NAMALWA (cell line): ENCODE measurements at places on chromosomes 4 and X.

GRCh38 chr4:185307136-185307950, 88.4 kb downstream of the LRP2BP start:
- no peak for DNase-seq

DNA sequence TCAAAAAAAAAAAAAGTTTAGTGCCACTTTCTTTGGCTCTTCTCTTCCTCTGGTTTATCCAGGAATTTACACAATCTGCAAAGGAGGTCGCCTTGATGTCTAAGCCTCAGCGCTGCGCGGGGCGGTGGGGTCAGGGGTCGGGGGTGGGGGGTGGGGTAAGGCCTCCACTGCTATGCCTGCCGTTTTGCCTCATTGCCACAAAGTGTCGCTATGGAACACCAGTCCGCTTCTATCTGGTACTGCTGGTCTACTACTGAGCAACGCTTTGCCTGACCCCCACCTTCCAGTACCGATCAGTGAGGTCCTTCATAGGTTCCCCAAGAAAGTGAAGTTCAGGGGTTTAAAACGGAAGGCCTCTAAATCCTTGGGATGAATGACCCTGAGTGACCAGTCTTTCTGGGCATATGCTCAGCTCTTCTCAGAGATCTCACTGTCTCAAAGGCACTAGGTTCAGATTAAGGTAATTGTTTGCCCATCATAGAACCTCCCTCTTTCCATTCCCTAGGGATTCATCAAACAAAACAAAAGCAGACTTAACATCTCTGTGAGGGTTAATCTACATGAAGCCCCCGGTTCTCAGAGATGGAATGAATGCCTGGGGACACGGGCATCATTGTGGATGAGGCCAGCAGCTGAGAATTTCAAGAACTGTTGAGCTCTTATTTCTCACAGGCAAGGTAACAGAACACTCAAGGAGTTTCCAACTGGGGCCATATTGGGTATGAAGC, 16.9 kb upstream of the TSR2 start:
- no peak for DNase-seq

DNA sequence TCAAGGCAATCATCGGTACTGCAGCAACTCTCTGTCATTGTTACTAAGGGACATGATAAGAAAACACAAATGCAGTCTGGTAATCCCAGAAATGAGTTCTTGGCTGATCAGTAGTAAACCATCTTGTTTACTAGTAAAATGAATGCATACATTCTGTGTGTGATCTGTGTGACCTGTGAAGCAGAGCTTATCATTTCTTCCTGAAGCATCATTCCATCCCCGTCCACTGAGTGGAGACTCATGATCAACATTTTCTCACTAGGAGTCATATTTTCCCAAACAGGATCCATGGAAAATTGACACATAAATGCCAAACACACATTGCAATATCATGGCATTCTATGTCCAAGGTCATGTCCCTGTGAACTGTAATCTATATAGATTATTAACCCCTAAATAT, 226.1 kb downstream of the ANKRD50 start:
- no peak for DNase-seq

DNA sequence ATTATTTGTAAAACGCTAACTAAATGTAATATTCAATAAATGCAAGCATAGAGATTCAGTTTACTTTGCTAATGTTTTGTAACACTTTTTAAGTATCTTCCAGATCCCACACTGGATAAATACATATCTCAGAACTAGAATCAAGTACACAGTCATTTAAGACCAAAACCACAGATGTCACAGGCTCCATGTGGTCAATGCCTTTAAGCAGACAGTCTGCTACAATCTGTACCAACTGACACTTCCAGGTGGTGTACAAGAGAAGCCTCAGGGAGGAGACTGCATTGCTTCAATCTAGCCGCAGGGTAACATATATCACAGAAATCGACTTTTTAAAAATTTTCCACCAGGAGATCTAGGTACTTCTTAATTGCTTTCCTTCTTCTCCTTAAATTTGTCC, 229.6 kb upstream of the DIAPH2 start:
- no peak for DNase-seq

DNA sequence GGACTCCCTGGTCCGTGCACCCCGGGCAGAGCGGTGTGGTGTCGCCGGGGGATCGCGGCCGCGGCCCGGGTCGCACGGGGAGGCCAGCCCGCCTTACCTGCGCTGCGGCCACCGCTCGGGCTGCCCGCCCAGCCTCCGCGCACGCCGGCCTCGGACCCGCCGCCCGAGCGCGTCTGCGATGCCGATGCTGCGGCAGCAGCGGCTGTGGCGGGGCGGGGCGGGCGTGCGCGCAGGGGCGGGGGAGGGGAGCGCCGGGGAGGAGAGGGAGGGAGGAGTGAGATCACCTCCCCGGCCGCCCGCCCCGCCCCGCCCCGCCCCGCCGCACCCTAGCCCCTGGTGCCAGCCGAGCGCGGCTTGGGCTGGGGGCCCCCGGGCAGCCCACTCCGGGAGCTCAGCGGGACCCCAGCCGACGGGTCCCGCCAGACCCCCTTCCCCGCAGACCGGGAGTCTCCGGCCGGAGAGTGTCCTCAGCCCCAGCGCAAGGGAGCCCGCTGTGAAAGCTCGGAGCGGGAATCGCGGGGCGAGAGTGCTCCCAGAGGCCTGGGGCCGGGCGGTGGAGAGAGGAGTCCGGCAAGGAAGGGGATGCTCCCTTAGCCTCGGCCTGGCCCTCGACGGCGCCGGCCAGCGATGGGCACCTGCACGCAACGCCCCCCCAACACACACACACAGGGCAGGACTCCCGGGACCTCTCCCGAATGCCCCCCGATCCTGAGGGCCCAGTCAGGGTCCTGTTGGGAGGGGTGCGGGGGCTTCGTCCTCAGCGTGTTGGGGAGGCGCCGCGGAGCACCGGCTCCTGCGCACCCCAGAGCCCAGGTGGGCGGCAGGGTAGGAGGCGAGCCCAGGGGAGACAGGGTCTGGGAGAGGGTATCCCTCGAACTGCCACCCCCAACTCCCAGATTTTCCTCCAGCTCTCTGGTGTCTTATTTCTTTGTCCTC, at the start of gene L1CAM:
Gene L1CAM (minus strand): TSS at position 206 of the 936 bp plus-strand sequence. CDS start 10,337 bp downstream, outside the sequence.
- DNase-seq = no peak

GRCh38 chr4:155392481-155393184, 15.9 kb upstream of the MAP9 start:
- no peak for DNase-seq

DNA sequence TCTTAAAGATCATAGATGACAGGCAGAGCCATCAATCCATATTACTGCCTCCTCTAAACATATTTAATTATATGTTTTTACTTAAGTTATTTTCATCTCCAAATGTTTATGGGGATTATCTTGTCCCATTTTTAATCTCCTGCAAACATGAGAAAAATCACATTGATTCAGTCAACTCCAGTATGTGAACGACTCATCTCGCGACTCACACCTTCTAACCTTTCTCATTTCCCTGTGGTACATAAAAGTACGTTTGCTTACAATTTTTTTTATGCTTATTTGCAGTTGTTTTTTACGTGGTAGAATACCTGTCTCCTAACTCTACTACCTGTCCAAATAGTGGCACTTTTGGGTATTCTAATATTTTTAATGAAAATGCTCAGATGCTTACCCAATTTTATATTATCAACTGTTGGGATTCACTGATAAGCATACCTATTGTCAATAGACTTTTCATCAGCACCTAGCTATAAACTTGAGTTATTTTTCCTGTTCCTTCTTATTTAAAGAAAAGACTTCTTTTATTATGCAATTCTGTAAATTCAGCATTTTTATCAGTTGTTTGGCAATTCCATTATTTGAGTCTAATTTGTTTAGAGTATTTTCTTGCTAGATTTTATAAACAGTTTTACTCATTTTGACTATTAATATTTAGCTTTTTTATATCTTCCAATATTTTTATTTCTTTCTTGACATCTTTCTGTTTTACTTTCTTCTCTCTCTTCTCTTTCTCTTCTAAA, 276.6 kb downstream of the ANK2 start:
- no peak for DNase-seq
